ENCODE measurements at places on chromosomes 6 and 20.

DNA sequence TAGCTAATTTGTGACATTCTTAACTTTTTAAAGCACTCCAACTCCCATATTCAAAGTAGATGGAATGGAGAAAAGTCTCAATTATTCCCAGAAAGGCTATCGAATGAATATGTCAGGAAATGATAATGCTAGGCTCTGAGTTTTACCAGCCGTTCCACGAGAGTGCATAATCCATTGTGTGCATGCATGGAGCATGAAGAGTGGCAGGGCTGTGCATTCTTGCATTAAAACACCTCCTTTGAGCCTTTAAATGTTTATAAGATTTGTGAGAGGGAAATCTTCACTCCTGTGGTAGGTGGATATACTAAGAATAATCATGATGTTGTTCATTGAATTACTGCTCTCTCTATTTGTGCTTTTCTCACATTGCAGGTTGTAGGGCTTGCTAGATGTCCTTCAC, 178.3 kb downstream of the CARMIL1 start:
- DNase-seq, result no peak

DNA sequence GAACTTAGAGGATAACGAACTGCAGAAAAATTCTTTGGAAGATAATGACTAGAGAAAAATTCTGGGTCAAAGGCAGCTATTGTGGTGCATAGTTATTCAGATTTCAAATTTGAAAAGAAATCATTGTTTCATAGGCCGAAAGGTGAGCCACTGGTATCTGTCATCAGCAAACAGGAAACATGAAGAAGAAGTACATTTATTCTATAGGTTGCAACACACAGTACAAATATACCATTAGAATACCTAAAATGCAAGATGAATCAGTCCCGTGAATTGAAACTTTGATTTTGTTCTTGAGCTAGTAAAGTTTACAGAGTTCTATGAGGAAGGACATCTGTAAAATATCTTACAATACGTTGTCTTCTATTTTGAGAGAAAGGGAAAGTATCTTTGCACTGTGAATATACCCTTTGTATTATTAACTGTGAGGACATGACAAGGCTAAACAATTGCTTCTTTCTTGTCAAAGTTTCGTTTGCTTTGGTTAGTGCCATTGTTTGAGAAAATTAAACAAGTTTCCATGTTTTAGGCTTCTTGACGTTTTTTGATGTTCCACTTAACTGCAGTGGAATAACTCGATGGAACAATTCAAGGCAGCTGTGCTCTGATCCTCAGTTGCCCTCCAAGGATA, 84.7 kb downstream of the HDGFL1 start:
- no peak for DNase-seq

- DNase-seq, result no peak
Observed at GRCh38 chr6:134029495-134030455, 22.6 kb downstream of the SLC2A12 start.

DNA sequence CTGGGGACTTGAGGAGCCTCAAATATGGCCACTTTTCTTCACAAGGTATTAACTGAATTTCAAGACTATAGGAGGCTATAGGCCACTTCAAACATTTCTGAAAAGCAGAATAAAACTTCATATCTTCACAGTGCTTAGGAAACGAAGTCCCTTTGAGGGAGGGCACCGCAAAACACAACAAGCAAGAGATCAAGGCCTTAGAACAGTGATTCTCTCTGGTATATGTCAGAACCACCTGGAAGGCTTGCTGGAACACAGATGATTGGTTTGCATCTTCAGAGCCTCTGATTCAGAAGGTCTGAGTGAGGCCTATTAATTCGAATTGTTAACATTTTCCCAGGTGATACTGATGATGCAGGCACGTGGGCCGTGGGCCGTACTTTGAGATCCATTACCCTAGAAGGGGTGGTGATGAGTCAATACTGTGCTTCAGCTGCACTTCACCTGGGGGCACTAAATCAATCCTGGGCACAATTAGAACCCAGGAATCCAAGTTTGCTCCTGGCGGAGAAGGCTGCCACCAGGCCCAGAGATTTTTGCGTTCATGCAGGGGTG, 10.7 kb downstream of the SUN5 start:
- DNase-seq, result no peak

GRCh38 chr6:79989641-79990040, 14.8 kb upstream of the TTK start:
- no peak for DNase-seq

DNA sequence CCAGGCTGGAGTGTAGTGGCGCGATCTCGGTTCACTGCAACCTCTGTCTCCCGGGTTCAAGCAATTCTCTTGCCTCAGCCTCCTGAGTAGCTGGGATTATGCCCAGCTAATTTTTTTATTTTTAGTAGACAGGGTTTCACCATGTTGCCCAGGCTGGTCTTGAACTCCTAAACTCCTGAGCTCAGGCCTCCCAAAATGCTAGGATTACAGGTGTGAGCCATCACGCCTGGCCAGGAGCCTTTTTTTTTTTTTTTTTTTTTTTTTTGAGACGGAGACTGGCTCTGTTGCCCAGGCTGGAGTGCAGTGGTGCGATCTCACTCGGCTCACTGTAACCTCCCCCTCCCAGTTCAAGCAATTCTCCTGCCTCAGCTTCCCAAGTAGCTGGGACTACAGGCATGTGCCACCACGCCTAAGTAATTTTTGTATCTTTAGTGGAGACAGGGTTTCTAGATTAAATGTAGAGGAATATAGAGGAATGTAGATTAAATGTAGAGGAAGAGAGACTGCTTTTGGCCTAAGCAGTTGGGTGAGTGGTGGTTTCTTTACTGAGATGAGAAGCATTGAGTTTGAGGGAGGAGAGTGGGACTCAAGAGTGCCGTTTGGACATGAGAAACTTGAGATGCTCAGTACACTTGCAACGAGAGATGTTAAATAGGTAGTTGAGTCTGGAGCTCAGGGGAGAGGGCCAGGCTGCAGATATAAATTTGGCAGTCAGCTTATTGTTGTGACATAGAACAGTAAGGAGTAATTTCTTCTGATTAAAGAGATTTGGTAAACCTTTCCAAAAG, 16.7 kb downstream of the VAPB start:
- DNase-seq, result no peak

- DNase-seq, result no peak
Observed at GRCh38 chr20:50799890-50800550, 5.2 kb downstream of the BCAS4 start.

Data from activated T-cell treated with anti-CD3 and anti-CD28 coated beads, Interleukin-2, amount 50 U/mL, for 72 hours (primary cell).